T follicular helper cell (primary cell): ENCODE measurements at places on chromosomes 2 and 18.

- no peak for DNase-seq
Observed at GRCh38 chr2:39719317-39719716, 53.6 kb downstream of the TMEM178A start.

GRCh38 chr18:23302511-23302850 lies 150.6 kb upstream of the RIOK3 start:
- DNase-seq, result no peak

DNA sequence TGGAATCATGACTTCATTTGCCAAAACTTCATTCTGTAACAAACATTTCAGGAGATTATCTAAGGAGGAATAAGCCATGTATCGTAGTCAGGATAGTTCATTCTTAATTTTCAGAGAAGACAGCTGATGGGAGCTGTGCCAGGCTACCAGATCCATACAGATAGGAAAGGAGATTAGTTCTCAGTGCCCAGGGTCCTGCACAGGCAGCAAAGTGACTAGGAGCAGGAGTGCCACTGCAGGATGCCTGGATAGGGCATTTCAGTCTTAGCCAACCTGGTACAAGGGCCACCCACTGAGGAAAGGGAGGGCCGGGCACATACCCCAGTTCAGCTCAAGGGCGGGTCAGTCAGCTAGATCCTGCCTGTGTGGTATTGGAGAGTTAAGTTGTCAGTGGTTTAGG lies 6.7 kb upstream of the OSR1 start:
- DNase-seq, result no peak

DNA sequence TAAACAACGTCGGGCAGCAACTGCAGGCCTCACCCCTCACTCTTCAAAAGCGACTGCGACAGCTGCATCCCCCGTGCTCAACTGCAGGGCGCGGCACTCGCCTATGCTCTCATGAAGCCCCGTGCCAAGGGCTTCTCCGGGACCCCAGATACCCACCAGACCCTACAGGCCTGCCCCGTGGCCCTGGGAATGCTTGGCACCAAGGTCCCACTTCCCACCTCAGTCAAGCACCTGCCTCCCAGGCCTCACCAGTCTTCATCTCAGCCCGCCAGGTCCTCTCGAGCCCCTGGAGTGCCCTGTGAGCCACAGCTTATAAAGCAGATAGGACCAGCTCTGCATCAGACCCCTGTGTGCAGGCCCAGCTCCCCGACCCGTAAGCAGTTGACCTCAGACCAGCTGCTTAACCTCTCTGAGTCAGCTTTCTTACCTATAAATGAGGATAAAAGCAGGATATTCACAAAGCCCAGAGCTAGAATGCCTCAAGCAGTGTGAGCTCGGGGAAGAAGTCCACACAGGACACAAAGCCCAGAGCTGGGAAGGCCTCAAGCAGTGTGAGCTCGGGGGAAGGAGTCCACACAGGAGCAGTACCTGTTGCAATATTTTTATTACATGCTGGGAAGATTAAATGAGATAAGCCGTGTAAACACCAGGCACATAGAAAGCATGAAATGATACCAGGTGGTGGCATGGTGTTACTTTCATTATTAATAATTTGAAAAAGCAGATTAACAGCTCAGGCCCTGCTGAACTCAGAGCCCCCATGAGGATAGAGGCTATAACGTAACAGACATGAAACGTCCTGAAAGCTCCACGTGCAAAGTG lies 96.9 kb downstream of the HDAC4 start:
- DNase-seq, result no peak

- DNase-seq, result no peak
Observed at GRCh38 chr2:241234066-241234790, 45.8 kb downstream of the ANO7 start.
